ENCODE measurements at places on chromosomes 2 and 18. TPM values are rescaled to one million over a fixed set of nuclear protein-coding genes. Genes with fewer than 3 reads are reported as not detected.

DNA sequence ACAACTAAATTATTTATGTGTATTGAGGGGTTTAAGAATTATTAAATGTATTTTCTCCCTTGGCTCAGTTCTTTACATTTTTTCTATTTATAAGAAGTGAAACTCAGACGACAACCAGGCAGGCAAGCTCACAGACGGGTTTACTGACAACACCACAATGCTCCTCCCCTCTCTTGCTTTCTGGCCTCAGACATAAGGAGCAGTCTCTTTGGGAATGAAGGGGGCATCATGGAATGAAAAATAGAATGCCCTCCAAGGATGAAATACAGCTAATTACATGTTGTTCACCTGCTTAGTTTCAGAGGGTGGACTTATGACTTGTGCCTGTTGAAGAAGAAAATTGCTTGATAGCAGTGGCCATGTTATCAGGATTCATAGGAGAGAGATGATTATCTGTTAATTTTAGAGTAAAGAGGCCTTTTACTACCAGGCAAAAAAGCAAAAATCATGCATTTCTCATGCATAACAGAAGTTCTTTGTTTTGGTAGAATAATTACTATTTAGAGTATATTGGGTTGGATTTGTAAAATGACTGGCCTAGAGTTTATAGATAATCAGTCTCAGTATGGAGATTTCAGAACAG is 172.1 kb upstream of the LRRTM1 start:
- DNase-seq, result no peak

- DNase-seq, result no peak
Observed at GRCh38 chr2:73494031-73494430, 108.4 kb downstream of the ALMS1 start.

DNA sequence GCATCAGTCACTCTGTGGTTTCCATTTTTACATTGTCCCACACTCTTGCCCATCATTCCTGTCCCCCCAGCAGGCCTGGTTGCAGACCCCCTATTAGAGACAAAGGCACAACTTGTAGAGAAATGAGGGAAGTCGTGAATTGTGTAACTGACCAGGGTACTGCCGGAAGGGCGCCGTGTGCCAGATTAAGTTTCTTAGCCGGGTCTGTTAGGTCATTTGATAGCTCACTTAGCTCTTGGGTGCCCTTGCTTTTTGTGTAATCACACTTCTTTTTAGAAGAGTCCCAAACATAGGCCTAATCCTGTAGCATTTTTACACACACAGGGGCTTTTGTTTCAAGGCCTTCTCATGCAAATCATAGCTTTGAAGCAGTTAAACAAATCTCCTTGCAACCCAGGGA is 87.2 kb downstream of the CTAGE1 start:
- no peak for DNase-seq

DSG3 gene
- not detected for total RNA-seq

GKN1 gene
- total RNA-seq, result not detected

DNA sequence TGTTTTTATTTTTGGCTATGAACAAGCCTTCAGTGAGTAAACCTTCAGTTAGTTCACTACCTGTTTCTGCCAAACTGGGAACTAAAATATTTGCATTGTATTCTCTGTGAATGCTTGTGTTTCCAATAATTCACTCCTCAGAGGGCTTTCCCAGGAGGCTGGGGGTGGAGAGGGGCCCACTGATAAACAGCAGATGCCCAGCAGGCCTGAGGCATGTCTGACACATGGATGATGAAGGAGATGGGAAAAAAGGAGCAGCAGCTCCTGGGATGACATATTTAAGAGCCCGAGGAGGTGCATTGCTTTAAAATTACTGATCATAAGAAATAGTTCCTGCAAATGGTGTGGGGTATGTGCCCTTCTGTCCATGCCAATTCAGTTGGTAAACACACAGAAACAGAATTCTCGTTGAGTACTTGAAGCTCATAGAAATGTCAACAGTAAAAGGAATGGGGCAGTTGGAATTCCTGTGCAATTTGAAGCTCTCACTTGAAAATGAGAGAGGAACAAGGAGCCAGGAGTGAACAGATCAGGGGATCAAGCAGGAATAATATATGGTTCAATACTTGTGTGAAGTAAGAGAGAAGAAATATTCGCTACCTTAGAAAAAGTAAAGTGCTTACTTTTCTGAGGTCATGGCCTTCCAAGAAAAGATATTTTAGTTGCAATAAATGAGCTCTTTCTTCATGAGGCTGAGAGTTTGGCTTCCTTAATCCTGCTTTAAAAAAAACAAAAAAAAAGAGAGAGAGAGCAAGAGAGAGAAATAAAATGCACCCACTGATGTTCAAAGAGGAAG is 22.0 kb upstream of the HNMT start:
- DNase-seq, result no peak

CXCR1 gene
- not detected for total RNA-seq

GRCh38 chr2:225177098-225177497 is 134.8 kb upstream of the DOCK10 start:
- no peak for DNase-seq

DNA sequence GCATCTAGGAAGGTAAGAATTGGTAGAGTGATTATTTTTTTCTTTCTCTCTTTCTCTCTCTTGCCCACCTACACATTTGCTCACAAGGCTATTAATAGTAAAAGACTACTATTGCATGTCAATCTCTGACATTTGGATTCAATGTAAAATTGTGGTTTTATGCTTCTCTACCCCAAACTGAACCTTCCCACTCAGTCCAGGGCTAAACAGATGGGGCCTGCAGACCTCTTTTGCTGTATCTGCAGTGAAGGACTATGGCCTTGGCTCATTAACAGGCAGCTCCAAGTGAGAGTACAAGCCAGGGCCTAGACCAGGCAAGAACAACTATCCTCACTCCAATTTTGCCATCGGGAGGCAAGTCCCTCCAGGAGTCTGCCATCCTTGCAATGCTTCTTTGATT is 68.3 kb upstream of the ARL4C start:
- DNase-seq, result no peak

LINC00305 gene
- not detected for total RNA-seq

GRCh38 chr2:120536141-120536540 is 190.2 kb downstream of the INHBB start:
- no peak for DNase-seq

- DNase-seq, result no peak
Observed at GRCh38 chr18:59881728-59882656, 17.8 kb upstream of the PMAIP1 start.

DLX1 gene
- not detected for total RNA-seq

DNA sequence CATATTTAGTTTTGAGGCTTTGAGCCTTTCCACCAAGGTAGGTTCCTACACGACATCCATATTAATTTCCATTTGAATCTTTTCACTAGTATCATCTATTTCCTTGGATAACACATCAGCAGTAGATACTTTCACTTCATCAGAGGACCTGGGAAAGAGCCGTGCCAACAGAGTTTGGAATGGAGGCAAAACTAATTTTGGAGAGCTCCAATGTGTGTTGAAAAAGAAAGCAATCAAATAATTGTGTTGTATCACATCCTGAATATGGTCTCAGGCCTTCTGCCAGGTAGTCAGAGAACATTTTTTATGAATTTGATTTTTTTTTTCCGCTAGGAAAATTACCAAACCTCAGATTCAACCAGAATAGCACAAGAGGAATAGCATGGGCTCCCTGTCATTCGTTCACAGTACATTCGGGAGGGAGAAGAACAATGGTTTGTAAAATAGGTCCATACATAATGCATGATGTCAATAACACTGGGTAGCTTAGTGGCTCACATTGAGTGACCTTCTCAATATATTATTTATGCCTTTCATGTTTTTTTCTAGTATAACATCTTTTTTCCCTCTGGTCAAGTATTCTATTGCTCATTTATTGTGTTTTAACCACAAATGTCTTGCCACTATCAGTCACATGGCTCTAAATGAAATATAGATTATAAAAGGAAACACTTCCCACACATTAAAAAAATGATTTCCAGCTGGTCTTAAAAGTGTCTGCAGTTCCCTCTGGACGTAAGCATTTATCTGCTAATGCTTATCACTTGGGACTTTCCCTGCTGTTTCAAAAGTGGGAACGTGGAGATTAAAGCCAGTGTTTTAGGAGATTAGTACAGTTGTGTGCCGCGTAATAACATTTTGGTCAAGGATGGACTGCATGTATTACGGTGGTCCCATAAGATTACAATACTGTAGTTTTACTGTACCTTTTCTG is 68.6 kb upstream of the RAPH1 start:
- DNase-seq, result no peak

- DNase-seq, result no peak
Observed at GRCh38 chr2:1744151-1744445, 217 bp downstream of the PXDN start.

DNA sequence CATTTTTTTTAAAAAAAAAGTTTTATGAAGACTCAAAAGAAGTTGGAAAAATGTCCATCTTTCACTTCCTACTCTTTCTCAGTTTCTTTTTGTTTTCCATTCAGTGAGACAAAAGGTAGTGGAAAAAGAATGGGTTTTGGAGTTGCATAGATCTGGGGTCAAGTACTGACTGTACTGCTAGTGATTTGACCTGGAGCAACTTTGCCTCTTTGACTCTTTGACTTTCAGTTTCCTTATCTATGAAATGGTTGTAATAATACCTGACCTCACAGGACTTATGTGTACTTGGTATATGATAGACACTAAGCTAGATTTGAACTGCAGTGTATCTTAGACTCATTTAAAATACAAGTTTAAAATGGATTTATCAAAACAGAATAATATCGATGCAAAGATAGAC is 3.5 kb upstream of the KCNE4 start:
- no peak for DNase-seq

DNA sequence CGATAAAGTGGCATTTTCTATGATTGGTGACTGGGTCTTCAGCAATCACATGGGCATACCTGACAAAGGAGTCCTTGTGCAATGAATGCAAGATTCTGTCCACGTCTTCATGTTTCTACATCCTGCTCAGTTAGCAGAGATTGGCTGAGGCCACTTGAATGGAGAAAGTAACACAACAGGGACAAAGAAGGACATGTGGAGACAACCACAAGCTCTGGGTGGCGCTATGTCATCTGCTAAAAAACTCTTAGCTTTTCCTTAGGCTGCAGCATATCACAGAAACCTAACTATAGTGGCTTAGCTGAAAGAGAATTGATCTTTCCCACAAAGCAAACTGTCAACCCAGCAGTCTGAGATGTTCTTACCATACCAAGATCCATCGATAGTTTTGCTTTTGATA is 1109.7 kb downstream of the SOCS6 start:
- DNase-seq, result no peak

- no peak for DNase-seq
Observed at GRCh38 chr2:24635181-24635580, 144.1 kb downstream of the NCOA1 start.

- DNase-seq, result no peak
Observed at GRCh38 chr2:176136374-176137251, 7.1 kb downstream of the HOXD8 start.
